Fibroblast of gingiva (primary cell): ENCODE measurements at places on chromosomes 4 and X.

- no peak for DNase-seq
Measured at GRCh38 chrX:109911046-109911445, 91.9 kb upstream of the TMEM164 start.

- no peak for DNase-seq
Measured at GRCh38 chr4:165384186-165384585, 5.4 kb downstream of the CPE start.

- peak; percentile 99 for DNase-seq
Measured at GRCh38 chr4:147103403-147103946, 157.8 kb upstream of the TTC29 start.

DNA sequence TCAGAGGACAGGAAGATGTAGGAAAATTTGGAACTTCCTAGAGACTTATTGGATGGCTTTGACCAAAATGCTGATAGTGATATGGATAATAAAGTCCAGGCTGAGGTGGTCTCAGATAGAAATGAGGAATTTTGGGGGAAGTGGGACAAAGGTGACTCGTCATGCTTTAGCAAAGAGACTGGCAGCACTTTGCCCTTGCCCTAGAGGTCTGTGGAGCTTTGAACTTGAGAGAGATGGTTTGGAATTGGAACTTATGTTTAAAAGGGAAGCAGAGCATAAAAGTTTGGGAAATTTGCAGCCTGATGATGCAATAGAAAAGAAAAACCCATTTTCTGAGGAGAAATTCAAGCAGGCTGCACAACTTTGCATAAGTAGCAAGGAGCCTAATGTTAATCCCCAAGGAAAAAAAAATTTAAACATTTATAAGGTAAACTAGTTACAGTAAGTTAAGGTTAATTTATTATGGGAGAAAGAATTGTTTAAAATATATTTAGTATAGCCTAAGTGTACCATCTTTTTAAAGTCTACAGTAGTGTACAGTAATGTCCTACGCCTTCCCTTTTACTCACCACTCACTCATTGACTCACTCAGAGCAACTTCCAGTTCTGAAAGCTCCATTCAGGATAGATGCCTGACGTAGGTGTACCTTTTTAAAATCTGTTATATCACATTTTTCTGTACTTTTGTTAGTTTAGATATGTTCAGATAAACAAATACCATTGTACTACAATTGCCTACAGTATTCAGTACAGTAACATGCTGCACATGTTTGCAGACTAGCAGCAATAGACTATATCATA is 101.2 kb downstream of the FAM13A start:
- no peak for DNase-seq

- DNase-seq, result no peak
Measured at GRCh38 chrX:79167462-79167861, 23.0 kb downstream of the GPR174 start.
